ENCODE measurements at places on chromosomes 7 and 10. TPM values are rescaled to one million over a fixed set of nuclear protein-coding genes. Genes with fewer than 3 reads are reported as not detected.

Gene HABP2
- 0.18 TPM for total RNA-seq

Gene SFTPA1
- not detected for total RNA-seq

Gene HMX2
- not detected for total RNA-seq

Gene C7orf57
- not detected for total RNA-seq

Gene GPAM
- total RNA-seq, result 10.0 TPM

Gene LIPJ
- total RNA-seq, result not detected

Gene RHBDD2
- 50.7 TPM for total RNA-seq

Gene NODAL
- total RNA-seq, result not detected

GRCh38 chr7:22723181-22723601 is 3.8 kb upstream of the IL6 start:
- peak; percentile 78 for DNase-seq

GRCh38 chr10:132363921-132364593 is 32.1 kb downstream of the LRRC27 start:
- DNase-seq, result peak; percentile 88

GRCh38 chr7:81684514-81685269 is 85.2 kb downstream of the HGF start:
- peak; percentile 95 for DNase-seq

GRCh38 chr7:85774986-85775385 is 588.1 kb upstream of the SEMA3D start:
- no peak for DNase-seq

DNA sequence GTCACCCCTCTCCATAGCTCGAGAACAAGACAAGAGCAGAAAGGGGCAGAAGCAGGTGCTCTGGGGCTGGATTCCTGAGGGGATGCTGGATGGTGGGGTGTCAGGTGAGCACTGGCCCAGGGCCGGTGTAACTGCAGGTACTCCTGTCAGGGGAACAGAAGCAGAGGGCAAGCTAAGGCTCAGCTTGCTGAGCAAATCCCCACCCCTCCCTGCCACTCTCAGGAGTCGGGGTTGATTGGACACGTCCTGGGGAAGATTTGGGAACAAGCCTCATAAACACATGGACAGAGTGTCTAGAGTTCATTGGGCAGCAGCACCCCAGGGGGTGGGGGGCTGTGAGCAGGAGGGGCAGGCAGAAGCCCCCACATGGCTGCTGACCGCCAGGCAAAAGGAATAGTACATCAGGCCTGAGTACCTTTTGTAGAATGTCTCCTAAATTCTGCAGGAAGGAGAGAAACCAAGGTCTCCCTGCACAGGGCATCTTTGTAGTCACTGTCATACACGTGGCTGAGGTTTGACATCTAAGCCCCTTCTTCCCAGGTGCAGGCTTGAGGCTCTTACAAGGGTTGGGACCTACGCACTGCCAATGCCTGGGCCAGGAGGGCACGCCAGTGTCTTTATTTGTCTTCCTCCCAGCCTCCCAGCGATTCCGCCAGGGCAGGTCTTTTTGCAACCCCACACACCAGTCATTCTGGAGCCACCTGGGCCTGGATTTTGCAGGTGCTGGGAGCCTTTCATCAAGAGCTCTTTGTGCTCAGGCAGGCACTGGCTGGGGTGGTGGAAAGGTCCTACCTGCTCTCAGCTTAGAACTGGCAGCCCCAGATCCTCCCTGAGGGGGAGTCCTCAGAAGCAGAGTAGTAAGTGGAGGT is 2.8 kb downstream of the CALML3 start:
- no peak for DNase-seq

DNA sequence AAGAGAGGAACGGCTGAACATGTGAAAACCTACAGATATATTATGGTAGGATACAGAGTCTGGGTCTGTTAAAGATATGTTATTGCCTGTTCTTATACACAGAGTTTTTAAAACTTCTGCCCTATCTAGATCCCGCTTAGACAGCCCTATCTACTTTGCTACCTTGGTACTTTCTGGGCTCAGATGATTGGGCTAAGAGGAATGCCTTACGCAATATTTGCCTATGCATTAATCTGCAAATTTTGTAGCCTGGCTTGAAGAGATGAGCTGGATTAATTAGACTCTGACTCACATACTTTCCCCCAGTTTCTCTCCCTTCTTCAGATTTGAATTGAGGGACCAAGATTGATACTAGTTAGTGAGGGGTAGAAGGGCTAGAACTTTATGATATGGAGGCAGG is 33.6 kb upstream of the A1CF start:
- no peak for DNase-seq

DNA sequence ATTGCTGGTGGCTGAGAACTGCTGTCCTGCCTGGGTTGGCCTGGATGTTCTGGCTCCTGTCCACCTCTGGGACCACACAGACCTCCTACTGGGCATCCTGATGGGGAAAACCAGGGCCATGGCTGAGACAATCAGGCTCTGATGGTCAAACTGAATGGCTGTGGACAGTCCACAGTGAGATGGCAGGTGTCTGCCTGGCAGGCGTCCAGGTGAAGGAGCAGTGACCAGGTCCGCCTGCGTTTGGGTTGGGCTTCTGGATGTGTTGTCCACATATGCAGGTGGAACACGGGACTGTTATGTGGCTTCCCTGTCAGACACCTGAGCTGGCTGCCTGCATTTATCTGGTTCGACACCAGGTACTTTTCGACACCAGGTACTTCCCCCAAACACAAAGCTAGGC is 241.7 kb downstream of the BUB3 start:
- no peak for DNase-seq

GRCh38 chr10:124626759-124627380 is 117.3 kb downstream of the FAM53B start:
- DNase-seq, result no peak

DNA sequence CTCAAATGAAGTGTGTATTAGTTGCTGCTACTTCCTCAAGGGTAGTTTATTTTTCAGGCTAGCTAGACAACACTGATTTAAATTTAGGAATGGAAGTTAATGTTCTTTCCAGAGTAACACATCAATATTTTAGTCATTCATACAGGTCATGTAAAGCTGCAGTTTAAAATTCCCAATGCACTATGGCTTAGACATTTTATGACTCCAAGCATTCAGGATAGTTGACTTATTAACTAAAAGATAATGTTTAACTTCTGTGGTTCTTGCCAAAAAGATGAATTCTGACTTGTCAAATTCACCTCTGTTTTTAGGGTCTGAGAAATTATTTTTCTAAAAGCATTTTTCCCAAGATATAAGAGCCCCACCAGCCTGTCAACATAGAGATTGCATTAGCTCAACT is 131.9 kb downstream of the TFPI2 start:
- no peak for DNase-seq

- DNase-seq, result peak; percentile 90
Measured at GRCh38 chr7:42236266-42236975, 588 bp downstream of the GLI3 start.

DNA sequence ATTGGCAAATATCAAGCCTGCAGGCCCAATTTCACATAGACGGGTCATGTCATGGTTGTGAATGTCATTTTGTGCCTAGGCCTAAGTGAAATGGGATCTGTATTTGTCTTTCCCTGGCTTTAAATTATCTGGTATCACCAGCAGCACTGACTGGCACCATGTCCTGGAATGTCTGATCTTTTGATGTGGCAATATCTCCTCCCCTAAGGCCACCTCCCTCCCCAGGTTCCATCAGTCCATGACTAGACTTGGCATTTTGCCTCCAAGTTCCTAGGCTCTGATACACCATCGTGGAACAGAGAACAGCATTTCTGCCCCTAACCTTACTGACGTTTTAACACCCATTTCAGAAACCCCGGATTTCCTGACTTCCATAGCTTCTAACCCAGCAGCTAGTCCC is 513.9 kb downstream of the GALNT17 start:
- no peak for DNase-seq

DNA sequence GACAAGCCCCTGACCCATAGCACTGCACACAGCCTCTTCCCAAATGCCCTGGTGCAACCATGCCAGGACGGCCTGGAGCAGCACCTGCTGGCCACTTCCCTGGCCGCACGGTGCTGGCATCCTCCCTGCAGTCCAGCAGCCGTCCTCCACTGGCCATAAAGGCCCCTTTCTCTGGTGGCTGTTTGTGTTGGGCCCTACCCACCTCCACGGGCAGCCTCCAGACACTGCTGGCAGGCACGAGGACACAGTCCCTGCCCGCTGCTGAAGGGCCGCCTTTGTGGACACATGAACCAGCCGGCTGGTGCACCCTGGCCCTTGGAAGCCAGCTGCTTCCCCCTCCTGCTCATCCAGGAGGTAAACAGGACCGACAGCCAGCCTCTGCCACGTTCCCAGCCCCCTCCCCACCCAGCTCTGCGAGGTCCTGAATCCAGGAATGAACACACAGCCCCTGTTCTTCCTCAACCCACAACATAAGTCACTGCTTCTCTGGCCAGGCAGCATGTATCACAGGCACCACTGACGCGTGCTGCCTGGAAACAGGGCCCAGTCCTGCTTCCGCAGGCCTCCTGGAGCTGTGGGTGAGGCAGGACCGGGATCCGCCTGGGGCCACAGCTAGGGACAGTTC is 43.8 kb downstream of the SPOCK2 start:
- DNase-seq, result no peak
